Activated CD4-positive, alpha-beta T cell treated with anti-CD3 and anti-CD28 coated beads, Interleukin-2, amount 50 U/mL, for 24 hours (primary cell): ENCODE measurements at places on chromosomes 4 and X.

- DNase-seq, result no peak
Measured at GRCh38 chr4:56123547-56123946, 174.8 kb downstream of the CEP135 start.

DNA sequence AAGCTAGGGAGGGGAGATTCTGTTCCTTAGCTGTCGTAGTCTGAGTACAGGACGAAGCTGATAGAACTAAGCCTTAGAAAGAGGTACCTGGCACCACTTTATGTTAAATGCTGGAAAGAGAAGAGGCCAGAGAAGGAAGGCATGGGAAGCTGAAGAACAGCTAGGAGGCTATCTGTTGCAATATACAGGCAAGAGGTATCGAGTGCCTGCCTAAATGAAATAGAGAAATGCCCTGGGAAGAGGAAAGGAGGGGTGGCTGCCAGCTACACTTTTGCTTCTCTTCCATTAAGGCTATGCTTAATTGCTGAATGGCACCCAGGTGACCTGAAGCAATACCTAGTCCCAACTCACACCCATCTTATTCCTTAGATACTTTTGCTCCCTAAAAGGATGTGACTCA is 380.4 kb upstream of the FGF13 start:
- no peak for DNase-seq

DNA sequence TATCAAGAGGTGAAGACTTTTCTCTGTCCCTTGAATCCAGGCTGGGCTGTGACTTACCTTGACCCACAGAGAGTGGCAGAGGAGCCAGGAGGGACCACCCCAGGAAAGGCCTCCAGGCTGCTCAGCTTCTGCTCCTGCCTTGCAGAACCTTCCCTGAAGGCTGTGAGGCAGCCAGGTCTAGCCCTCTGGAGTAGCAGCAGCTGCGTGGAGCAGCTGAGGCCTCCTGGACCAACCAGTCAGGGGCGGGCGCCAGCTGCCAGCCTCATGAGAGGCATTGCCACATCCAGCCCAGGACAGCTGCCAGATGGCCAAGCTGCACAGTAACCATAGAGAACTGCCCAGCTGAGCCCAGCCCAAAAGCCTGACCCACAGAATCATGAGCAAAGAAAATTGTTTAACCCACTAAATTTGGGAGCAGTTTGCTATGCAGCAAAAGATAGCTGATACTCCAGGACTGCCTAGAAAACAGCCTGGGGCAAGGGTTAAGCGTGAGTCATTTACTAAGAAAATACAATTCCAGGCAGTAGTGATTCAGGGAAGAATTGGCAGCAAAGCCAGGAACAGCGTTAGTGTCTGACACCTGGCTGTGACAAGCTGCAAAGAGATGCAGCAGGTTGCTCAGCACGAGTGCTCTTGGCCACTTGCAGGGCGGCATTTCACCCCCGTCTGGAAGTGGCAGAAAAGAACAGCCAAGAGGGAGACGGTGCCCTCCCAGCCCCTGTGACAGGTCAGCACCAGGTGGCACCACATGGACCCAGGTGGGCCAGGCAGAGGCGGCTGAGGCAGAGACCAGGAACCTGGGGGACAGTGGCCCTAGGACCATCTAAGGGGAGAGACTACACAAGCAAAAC is 14.7 kb upstream of the PDE6B start:
- DNase-seq, result no peak

DNA sequence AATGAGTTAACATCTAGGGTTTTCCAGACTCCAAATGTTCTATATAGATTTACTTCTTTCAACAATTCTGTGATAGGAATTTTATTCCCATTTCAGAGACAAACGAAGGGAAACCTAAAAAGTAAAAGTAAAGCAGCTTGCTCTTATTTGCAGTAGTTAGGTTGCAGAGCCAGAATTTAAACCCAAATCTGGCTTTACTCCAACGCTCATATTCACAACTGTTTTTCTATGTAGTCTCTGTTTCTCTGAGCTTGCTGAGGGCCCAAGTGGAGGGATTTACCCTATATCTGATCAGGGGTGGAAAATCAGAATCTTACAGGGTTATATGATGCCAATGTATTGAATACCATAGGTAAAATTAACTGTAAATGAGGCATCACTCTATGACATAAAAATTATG is 599.1 kb upstream of the GRIA3 start:
- DNase-seq, result no peak

DNA sequence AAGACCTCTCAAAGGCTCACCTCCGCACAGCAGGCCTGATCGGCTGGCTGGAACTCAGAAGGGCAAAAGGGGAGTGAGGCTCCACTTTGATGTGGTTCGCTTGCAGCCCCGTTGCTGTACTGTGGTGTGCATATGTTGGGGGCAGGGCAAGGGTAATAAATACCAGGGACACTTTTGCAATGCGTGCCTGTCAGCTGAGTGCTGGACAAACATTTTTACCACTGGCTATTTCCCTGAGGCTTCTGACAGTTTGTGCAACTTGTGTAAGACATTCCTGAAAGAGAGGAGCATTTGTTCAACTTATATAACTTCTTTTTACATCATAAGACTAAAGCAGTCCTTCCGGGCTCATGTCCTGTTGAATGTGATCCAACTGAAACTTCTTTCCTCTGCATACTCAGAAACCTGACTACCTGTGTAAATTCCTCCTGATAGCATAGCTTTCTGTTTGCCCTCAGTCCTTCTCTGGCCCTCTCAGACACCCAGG is 82.3 kb downstream of the SPRY1 start:
- DNase-seq, result no peak

- no peak for DNase-seq
Measured at GRCh38 chr4:107546638-107547037, 173.4 kb downstream of the PAPSS1 start.

DNA sequence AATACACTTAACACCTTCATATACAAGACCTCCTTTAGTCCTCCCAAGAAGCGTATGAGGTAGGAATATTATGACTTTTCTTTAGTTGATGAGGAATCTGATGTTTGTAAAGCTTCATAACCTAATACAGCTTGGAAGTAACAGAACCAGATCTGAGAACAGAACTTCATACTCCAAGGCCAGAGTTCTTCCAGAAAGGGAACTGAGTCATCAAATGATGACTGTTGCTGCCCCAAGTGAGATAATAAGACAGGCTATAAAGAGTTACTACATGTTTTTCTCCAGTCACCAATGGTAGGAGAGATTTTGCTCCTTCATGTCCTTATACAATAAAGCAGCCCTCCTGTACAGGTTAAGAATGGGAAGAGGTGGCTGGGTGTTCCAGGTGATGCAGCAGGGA is 74.3 kb upstream of the ANXA3 start:
- no peak for DNase-seq

DNA sequence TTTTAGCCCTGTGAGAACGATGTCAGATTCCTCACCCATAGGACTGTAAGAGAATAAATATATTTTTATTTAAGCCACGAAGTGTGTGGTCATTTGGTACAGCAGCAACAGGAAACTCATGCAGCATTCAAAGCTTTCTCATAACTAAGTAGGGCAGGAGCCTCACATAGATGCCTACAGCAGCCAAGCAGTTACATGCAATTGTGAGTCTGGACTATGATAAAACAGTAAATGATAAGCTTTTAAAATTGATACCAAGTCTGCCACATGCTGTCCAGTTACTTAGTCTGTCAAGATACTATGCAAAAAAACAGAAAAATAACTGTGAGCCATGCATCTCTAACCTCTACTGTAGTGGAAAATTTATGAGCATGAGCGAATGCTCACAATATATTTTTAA is 359.6 kb downstream of the HS3ST1 start:
- DNase-seq, result no peak

DNA sequence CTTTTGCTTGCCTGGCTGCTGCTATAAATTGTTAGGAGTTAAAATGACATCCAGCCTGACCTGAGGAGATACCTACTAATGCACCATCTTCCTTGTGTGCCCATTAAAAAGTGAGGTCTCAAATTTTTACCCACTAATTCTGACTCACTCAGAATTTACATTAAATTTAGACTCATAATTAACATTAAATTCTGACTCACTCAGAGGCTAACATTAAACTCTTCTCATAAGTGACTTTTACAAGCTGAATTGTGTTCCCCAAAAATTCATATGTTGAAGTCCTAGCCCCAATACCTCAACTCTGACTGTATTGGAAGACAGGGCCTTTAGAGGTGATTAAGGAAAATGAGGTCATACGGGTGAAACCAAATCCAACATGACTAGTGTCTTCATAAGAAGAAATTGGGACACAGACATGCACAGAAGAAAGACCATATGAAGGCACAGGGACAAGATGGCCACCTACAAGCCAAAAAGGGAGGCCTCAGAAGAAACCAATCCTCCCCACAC is 11.8 kb downstream of the CASP6 start:
- no peak for DNase-seq

- no peak for DNase-seq
Measured at GRCh38 chrX:111467896-111468295, 43.5 kb upstream of the SERTM2 start.
